Activated T-cell treated with anti-CD3 and anti-CD28 coated beads, Interleukin-2, amount 50 U/mL, for 48 hours (primary cell): ENCODE measurements at places on chromosomes 3 and 15.

- DNase-seq: no peak
Measured at GRCh38 chr3:60765776-60766175, 485.5 kb downstream of the FHIT start.

GRCh38 chr15:23877502-23878412 lies 190.7 kb upstream of the NDN start:
- peak; percentile 54 for DNase-seq

- DNase-seq: no peak
Measured at GRCh38 chr15:100651253-100651652, 48.9 kb downstream of the ASB7 start.

- no peak for DNase-seq
Measured at GRCh38 chr15:66713843-66714508, 11.9 kb downstream of the SMAD6 start.

- no peak for DNase-seq
Measured at GRCh38 chr3:52143616-52144015, 10.6 kb downstream of the POC1A start.

DNA sequence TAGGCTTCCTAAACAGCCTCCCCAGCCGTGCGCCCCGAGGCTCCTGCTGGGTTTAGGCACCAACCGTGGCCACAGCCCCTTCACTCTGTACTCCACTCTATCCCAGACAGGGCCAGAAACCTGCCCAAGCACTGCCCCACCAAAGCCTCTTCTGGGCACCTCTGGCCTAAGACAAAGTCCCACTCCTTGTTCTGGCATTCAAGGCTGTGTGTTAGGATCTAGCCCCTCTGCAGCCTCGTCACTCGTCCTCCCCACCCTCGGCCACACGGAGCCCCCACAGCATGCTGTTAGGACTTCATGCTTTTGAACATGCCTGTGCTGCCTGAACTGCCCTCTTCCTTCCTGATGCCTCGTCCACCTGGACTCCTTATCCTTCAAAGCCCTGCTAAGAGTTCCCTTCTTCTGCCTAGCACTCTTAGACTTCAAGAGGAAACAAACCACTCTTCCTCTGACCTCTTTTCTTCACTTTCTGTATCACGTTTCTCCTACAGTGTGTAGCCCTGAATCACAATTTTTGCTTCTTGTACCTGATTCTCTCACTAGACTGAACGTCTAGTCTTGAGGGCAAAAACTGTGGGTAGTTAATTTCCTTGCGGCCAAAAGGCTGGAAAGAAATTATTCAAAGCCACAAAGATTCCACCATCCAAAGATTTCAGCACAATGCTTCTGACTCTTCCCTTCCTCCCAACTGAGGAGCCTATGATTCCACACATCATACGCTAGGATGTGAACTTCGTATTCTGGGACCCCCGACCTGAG lies 28.6 kb downstream of the WNT7A start:
- DNase-seq: no peak
